ENCODE measurements at places on chromosomes 12 and 14.

GRCh38 chr12:12467688-12468261, 94.9 kb downstream of the DUSP16 start:
- DNase-seq, result no peak

- DNase-seq, result no peak
These were observed 19.8 kb upstream of the DHRS7 start for GRCh38 chr14:60184905-60185555.

DNA sequence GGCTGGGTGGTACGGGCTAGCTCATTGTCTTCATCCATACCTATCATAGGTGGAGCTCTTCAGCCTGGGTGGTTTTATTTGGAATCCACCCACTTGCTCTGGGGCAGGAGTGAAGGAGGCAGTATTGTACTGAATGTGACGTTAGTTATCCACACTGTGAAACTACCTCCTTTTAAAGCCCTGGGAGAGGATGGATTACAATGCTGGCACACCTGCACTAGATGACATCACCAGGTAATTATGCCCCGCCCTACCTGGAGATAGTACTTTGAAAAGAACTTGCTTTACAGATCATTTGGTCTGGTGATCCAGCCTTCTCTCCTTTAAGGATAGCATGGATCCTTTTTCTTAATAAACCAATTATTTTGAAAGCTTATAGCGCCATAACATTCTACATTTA, 78.0 kb downstream of the B4GALNT3 start:
- DNase-seq, result no peak

DNA sequence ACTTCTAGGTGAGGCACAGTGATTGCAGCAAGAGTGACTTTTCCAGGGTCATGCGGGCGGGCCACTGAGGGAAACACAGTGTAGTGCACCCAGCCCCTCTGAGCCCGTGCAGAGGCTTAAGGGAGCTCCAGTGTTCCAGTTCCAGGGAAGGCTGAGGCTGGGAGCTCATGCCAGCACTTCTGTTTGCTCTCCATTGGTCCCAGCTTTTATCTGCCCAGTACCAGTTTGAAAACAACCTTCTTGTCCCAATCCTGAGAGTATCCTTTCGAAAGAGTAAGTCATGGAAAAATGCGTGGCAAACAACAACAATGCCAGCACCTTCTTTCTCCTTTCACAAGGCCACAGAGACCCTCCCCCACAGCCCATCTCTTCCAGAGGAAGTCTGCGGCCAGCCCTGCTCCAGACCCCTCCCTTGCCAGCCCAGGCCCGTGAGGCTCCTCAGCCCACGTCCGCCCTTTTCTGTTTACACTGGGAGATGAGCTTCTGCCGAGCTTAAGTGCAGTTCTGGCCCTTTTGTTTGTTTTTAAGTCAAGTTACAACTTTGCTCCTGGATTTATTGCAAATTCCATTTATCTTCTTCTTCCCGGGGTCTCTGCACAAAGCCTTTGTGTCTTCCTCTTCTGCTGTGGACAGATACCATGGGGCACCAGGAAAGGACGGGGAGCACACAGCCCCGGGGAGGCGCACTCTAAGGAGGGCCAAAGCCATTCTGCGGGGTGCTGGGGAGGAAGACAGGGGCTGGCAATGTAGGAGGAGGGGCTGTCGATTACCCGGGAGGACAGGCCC, 185.6 kb downstream of the ZFP36L1 start:
- DNase-seq, result no peak

GRCh38 chr12:109459247-109459646, 17.9 kb downstream of the KCTD10 start:
- DNase-seq, result no peak

All from WERI-Rb-1 (cell line).